AG09309 (cell line): ENCODE measurements at places on chromosomes 16 and 17.

DNA sequence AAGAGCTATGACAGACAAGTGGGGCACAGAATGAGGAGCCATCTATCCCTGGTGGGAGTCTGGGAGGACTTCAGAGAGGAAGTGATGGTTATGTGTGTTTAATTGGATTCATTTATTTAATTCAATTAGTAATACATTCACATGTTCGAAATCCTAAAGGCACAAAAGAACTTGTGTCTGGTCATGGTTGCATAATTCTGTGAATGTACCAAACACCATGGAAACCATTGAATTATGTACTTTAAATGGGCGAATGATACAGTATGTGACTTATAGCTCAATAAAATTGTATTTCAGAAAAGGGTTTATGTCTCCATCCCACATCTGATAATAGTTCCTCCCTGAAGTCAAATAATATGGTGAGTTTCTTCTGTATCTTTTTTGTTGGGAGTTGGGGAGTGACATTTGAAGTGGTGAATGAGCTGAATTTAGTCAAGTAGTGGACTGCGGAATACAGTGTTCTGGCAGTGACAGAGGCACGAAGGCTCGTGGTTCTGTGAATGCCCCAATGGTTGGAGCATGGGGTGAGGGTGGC, 19.8 kb upstream of the G6PC1 start:
- no peak for DNase-seq

DNA sequence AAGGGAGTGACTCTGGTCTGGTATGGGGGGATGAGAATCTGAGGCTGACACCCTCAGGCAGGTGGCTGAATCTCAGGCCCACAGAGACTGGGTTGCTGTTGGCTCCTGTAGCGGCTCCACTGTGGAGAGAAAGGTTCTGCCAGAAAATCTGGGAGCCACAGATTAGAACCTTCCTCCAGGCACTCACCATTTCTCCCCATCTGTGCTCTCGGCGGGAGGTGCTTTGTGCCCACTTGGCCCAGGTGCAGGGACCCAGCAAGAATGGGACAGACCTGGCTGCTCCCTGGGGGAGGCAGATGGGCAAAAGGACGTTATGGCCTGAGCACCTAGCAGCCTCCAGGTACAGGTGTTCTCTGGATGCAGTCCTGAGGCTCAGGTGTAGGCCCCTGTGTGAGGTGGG, 20.1 kb downstream of the RAB11FIP3 start:
- no peak for DNase-seq

DNA sequence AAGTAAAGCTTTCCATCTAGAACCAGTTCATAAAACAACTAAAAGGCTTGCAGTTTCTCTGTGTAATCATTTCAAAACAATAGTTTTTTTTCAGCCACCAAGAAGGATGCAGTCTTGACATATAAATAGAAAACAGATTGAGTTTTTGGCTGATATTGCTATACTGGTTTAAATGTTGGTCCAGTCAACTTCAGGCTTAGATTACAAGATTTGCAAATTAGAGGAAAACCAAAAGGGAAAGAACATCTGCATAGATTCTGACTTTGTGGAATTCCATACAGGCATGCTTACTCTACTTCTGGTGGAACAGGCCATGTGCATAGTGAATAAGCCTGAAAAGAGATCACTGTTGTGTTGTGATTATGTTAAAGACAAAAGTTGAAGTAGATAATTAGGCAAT, 150.3 kb downstream of the BCAS3 start:
- peak; percentile 13 for DNase-seq

DNA sequence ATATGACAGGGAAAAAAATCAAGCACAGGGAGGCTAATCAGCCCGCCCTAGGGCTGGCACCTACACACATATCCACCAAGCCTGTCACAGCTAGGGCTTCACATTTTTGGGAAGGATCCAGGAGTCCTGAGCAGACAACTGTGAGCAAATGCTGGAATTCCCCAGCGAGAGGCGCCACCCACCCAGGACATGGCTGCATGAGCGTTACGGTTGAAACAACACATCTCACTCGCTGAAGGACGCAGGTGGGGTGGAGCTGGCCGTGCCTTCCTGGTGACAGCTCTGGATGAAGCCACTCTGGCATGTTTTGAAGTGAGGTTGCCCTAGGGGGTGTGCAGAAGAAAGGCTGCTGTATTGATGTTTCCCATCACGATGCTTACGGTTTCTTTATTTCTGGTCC, 315.1 kb upstream of the EEF2KMT start:
- no peak for DNase-seq

DNA sequence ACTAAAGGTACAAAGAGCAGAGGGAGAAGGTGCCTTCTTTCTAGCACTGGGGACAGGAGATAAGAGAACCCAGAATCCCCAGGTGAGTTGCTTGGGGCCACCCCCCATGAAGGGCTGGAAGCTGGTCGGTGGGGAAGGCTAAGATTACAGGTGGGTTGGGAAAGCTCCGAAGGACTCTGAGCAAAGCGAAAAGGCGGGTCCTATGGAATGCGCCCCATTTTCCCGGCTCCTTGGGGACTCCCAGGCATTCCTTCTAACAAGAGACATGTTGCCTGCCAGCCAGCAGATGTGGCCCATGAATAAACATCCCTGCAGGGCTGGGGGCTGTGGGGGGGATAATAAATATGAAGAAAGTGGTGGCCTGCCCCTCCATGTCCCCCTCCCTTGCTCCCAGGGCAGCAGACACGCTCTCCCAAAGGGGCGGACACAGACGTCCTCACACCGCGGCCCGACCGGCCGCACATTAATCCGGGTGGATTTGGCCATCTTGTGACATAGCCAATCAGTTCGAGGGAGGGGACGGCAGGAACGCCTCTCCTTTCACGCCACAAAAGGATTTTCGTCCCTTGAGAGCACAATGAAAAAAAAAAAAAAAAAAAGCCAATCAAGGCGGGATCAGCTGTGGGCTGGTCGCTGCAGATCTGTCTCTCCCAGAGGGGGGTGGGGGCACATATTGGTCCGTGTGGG, 98.5 kb downstream of the SOX9 start:
- DNase-seq: no peak

DNA sequence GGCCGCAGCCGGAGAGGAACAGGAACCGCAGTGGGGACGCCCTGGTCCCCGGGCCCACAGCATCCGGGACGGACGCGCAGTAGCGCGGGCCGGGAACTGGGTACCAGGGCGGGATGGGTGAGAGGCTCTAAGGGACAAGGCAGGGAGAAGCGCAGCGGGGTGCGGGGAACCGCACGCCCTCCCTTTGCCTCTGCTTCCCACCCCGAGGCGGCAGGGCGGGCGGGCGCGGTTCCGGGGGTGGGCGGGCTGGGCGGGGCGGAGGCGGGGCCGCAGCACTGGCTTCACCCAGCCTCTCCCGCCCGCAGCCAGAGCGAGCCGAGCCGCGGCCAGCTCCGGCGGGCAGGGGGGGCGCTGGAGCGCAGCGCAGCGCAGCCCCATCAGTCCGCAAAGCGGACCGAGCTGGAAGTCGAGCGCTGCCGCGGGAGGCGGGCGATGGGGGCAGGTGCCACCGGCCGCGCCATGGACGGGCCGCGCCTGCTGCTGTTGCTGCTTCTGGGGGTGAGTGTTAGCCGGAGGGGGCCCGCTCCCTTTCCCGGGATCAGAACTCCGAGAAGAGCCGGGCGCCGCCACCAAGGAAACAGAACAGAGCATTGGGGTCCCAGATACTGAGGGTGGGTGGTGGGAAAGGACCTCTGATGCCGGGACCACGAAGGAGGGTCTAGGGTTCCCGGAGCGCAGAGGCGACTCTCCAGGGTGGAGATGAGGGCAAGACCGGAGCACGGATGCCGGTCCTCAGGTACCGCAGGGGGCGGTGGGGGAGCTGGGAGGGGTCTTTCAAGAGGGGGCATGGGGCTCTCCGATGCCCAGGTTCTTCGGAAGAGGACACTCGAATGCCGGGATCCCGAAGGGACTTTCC, at the start of gene NGFR:
Gene NGFR, plus strand, starts transcription at position 308 of the 856 bp plus-strand sequence. Its CDS starts 125 bp downstream, at position 433.
- DNase-seq: no peak

DNA sequence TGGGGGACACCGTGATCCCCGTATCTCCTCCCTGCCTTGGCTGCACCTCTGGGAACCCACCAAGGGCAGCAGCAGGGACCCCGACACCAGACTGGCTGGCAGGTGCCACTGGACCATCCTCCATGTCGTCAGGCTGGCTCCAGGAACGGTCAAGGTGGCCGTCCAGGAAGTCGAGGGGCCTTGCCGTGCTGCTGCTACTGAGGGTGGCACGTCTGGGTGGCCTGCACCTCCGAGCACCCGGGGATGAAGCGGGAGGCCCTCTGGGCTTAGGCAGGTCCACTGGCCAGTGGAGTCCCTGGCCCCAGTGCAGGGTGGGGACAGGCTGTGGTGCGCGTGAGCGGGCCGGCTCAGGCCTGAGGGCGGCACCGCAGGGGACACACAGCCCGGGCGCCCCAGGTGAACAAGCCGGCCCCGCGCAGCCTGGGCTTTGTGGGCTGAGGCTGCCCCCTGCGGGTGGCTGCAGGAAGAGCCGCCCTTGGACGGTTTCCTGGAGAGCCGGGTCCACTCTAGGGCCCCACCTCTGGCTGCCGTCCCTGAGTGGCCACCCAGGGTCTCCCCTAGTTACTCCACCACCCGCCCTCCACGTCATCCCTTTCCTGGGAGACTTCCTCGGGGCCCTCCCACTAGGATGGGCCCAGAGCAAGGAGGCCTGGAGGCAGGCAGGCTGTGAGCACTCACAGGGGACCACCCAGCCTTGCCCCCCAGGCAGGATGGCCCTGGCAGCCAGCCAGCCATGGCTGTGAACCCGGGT, 42.8 kb upstream of the ZC3H18 start:
- DNase-seq: no peak

GRCh38 chr16:47197536-47198179, 53.9 kb upstream of the NETO2 start:
- peak; percentile 1 for DNase-seq

DNA sequence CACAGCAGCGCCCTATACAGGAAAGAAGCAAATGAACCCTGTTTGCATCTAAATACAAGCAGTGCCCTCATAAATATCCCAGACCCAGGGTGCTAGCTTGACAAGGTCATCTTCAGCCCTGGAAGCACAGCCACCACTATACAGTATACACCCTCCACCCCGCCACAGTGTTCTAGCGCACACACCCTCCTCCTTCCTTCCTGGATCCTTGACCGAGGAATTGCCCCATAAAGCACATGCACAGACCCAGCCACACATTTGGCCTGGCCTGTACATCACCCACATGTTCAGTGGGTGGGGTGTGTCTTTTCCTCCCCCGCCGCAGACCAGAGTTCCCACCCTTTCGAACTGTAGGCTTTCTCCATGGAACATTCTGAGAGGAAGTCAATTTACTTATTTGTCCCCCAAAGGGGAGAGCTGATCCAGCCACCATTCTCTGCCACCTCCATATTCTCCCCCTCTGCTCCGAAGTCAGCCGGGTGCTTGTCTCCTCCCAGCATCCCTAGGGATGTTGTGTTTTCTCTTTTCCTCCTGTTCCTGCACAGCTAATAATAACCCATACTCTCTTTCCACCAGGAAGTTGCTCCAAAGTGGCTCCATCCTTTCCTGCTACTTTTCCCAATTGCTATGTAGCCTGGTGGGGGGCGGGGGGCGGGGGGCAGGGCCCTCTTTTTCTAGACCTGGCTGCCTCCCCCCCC, 6.6 kb downstream of the ABI3 start:
- DNase-seq: no peak

- no peak for DNase-seq
Observed at GRCh38 chr17:63435681-63436522, 10.2 kb downstream of the CYB561 start.

- DNase-seq: no peak
Observed at GRCh38 chr17:15236281-15237105, 28.6 kb downstream of the PMP22 start.

- DNase-seq: no peak
Observed at GRCh38 chr17:67601897-67602296, 115.8 kb upstream of the NOL11 start.

GRCh38 chr16:450785-451512, 25.5 kb downstream of the RAB11FIP3 start:
- DNase-seq: no peak

DNA sequence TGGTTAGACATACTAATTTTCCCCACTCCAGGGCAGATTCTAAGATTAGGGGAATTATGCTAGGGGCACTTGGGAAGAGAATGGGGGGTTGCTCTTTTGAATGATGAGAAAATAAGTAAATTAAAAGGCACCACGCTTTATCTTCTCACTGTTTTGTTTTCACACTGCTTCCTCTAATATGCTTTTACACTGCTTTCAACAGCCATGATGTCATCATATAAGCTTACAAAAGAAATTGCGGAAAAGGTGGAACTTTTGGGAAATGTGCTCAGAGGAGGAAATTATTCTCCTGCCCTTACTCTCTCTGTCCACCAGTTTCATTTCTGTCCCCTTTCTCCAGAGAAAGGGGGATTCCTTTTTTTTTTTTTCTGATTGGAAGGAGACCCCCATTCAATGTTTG, 308.2 kb downstream of the TOX3 start:
- DNase-seq: no peak

- DNase-seq: no peak
Observed at GRCh38 chr16:57031156-57031555, 41.8 kb downstream of the NLRC5 start.

DNA sequence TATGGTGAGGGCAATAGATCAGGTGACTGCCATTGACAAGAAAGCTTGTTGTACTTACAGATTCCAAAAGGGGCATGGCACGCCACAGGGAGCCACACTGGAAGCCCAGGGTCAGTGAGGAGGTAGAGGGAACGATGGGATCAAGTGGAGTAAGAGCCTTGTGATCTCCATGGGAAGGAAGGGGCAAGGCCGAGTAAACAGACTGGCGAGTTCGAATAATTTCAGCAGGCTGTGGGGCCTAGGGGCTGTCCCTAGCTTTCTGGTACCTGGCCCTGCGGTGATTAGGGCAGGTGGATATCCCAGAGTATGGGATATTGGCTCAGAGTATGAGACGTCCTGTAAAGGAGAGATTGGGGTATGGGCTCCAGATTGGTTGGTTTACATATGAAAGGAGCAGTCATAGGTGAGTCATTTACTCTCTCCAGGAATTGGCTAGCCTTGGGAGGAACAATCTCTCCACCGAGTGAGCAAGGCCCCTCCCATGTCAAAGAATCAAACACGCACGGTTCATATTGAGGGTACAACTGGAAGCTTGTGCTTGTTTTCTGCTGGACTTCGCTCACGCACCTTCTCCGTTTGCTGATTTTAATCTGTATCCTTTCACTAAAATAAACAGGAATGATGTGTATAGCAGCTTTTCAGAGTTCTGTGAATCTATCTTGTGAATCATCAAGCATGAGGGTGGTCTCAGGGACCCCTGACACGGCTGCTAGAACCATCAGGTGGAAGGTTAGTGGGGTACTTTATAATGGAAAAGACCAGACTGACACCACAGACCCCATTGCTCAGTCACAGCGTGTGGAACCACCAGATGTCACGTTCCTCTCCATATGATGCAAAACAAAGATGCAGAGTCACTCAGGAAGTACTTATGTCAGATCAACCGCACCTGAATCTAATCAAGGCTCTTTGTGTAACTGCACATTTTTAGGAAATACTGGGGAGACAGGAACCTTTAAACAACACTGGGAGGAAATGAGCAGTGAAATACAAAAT, 27.9 kb downstream of the GABARAPL2 start:
- peak; percentile 68 for DNase-seq

DNA sequence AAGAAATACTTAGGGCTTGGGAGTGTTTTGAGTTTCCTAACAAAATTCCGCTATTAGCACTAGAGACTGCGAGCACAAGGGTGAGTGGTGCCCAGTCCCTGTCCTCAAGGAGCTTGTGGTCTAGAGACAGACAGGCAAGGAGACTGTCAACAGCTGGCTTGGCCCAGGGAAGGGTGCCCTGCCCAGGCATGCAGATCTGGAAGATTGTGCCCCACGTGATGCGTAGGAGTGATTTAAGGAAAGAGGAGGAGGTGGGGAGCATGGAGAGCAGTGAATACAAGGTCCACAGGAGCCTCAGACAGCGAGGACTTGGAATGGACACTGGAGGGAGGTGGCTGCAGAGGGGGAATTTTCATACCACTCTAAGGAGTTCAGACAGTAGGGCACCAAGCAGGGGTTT, 25.0 kb downstream of the SCPEP1 start:
- no peak for DNase-seq

- DNase-seq: no peak
Observed at GRCh38 chr17:66171692-66172091, 20.2 kb downstream of the CEP112 start.
